ENCODE measurements at places on chromosomes 2 and 18.

DNA sequence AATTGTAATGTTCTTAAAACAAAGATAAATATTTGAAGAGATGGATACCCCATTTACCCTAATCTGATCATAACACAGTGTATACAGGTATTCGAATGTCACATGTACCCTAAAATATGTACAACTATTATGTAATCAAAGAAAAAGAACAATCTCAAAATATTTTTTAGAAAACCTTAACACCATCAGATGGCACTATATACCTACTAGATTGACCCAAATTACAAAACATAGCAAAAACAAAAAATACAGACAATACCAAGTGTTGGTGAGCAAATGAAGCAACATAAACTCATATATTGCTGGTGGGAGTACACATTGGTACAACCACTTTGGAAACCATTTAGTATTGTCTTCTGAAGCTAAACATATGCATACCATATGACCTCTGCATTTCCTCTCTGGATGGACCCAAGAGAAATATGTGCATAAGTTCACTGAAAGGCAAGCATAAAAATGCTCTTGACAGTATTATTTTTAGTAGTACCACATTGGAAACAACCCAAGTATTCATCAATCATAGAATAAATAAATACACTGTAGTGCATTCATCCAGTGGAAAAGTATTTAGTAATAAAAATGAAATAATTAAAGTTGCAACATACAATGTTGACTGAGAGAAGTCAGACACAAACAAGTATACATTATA, 55.8 kb downstream of the GDF7 start:
- no peak for DNase-seq

DNA sequence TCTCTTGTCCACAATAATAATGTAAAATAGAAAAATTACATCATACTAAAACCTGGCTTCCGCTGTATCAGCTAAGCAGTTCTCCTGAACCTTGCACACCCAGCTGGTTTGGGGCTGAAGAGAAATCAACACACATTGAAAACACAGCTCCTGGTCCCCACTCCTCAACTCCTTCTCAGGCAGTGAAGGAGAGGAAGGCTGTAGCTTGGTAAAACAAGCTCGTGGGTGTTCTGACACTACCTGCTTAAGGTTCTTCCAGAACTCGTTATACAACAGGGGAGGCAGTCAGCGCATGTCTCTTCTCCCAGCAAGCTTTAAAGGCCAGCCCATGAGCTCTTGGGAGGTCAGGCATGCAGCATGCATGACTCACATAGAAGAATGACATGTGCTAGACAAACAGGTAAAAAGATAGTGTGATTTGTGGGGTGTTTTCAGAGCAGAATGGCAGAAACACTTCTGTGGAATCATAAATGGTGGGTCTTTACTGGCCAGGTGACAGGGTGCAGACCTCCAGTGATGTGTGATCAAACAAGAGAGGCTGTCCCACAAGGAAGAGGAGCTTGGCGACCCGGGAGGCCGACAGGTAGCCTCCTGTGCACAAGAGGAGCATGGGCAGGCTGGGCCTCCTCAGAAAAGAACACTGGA, 69.1 kb downstream of the UXS1 start:
- no peak for DNase-seq

- DNase-seq, result no peak
Measured at GRCh38 chr2:182509-183122, 81.2 kb downstream of the SH3YL1 start.

- DNase-seq, result no peak
Measured at GRCh38 chr18:3799515-3799914, 349.5 kb downstream of the TGIF1 start.

DNA sequence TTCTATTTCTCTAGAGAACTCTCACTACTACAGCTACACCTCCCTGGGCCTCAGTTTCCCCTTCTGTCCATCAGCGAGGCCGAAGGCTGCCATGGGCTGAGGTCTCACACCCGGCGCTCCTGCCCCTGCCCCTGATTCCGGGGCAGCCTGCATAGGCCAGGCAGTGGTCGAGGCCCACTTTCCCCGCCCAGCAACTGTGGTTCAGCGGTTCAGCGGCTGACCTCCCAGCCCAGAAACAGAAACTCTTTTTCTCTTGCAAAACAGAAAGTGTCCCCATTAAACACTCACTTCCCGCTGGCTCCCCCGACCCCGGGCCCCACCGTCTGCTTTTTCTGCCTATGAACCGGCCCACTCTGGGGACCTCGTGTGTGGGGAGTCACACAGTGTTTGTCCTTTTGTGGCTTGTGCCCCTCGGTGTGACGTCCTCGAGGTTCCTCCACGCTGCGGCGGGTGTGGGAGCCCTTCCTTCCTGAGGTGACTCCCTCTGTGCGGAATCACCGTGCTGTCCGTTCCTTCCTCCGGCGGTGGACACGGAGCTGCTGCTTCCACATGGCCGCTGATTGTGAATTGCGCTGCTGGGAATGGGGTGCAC, 16.0 kb downstream of the PDCD1 start:
- no peak for DNase-seq

DNA sequence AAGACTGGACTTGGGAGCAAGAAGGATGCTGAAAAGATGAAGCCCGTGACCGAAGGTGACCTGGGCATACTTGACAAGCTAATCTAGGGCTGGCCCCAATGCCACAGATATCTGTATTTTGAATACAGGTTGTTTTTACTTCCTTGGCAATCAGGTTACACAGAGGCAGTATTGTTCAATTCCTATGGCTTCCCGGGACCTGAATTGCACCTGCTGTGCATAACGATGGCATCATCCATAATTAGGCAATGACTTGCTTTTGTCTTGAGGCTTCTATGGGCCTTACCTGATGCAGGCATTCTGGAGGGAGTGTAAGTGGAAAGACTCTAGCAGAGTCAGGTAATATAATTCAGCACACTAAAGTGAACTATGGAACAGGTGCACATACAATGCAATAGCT, 60.6 kb upstream of the CUL3 start:
- no peak for DNase-seq

DNA sequence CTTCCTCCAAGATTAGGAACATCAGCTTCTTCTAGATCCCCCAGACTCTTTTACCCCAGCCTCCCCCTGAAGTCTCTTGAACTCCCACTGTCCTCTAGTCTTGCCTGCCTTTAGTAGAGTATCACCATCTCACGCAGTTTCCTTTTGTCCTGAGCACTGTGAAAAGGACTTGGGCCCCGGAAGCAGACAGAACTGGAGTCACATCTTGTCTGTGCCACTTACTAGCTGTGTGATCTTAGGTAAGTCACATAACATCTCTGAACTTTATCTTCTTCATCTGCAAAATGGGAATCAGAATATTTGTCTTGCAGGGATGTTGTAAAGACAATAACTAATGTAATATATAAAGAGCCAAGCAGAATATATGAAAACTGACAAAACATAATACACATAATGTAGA, 8.4 kb upstream of the TRABD2A start:
- no peak for DNase-seq

GRCh38 chr2:43569921-43570320, 25.9 kb downstream of the THADA start:
- no peak for DNase-seq
